T-helper 2 cell (primary cell): ENCODE measurements at places on chromosomes 3 and 15.

DNA sequence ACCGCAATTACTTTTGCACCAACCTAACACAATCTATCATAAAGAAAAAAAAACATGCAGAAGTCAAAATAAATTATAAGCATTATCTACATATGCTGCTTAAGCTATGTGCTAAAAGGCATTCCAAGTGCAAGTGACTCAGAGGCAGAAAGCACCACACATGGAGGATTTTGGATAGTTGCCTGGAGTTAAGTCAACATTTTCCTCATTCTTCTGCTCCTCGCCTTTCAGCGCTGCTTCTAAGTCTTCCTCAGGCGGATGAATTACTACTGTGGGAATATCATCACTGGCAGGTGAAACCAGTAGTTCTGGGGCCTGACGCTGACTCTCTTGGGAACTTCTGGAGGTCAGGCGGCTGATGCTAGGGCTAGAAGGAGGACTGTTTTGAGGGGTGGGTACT is 53.1 kb downstream of the SLC4A7 start:
- no peak for DNase-seq

DNA sequence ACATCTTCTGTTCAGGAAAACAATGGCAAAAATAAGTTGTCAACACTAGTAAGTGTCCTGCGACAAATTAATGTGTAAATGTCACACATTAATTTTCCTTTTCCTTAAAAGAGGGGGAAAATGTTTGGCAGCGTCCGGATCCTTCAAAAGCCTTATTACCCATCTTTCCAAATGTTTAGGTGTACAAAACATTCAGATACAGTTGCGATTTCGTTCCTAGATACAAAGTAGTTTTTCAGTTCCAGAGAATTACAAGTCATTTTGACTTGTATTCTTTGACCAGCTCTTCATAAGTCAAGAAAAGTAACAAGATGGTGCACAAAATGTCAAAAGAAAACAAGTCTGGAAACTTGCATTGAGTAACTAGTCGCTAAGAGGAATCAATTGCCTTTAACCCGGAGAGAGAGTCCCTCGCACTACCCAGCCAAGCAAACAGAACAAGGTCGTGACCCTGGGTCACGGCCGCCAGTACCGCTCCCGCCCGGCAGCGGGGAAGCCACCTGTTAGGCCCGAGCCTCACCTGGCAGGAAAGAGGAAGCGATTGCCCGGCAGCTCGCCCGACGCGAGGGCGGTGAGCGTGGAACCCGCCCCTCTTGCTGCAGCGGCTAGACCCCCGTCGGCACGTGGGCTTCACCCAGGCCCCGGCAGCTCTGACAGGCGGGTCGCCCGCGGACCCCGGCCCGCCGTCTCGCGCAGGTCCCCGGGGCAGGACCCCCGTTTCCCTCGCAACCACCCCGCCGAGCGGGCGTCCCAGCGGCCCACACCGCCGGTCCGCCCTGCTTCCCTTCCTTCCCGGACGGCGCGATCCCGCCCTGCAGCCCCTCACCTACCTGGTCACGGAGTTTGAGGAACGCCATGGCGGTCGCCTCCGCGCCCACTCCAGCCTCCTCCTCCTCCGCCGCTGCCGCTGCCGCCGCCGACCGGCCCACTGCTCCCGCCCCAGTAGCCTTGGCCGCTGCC is 61.0 kb upstream of the ANKRD28 start:
- peak; percentile 58 for DNase-seq

GRCh38 chr3:150868282-150868681 is 37.0 kb downstream of the MINDY4B start:
- no peak for DNase-seq

- DNase-seq = no peak
Measured at GRCh38 chr3:99355465-99355864, 282.9 kb upstream of the COL8A1 start.

- DNase-seq = no peak
Measured at GRCh38 chr3:30597131-30597768, 9.2 kb upstream of the TGFBR2 start.

DNA sequence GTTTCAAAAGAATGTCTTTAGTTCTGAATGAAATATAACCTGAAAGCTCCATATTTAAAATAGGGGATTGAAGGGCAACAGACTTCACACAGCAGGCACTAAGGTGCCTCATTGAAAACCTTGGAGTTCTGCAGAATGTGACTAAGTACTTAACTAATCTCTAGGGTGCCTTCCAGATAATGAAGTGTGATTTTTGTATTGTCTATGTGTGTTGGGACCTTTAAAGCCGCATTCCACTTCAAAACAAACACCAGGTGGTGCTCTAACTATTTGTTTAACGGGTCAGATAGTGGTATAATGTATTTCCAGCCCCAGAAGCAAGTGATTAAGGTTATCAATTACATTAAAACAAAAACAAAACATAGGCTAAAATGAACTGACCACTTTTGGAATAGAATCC is 28.0 kb downstream of the TFG start:
- DNase-seq = no peak

DNA sequence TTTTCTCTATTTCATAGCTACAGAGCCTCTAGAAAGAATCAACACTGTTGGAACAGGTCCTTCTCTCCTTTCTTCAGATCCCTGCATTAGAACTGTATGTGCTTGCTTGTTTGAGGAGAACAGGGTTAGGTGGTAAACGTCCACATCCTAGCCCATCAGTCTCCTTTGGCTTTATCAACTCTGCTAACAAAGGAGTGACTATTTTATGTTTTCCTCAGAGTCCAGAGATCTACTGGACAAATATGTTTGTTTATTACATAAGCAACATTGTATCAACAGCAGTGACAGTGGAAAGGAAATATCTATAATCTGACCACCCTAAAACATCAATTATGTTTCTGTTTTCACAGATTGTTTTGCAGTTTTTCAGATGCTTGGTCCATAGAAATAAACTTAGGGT is 39.6 kb downstream of the CMSS1 start:
- no peak for DNase-seq

GRCh38 chr3:53800041-53800906 is 45.9 kb downstream of the CHDH start:
- DNase-seq = no peak

DNA sequence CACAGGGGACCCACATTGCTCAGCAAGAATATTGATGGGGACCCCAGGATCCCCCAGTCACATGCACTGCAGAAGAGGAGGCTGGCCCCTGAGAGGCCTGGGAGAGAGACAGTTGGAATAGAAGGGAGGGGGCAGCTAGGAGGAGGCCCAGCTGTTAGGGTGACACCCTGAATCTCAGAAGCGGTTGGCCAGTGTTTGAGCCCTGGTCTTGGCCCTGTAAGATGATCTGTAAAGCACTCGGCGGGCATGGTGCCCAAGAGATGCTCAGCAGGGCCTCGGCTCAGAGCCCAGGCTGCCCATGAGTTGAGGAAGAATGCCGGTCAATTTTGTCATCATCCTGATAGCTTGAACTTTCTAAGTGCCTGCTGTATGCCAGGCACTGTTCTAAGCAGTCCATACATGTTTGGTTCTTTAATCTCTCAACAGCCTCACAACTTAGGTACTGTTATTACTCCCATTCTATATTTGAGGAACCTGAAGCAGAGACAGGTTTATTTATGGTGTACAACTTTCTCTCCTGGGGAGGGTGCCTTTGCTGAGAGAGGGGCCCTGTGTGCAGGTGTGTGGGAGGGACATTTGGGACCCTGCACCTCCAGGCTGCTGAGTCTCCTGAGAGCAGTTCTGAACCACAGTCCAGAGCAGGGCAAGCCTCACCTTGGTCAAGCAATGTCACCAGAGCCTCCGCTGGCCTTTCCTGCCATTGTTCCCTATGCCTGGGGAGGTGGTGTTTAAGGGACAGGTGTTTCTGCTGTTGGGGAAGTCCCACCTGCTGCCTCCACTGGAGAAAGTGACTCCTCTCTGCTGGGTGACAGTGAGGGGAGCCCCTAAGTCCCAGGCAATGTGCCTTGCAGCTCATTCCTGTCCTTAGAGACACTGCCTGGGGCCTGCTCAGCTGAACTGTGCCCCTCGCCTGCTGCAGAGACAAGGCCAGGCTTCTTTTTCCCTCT is 26.0 kb downstream of the SLC6A6 start:
- no peak for DNase-seq

- no peak for DNase-seq
Measured at GRCh38 chr3:173912126-173912525, 514.6 kb downstream of the NLGN1 start.

- DNase-seq = no peak
Measured at GRCh38 chr3:66479532-66479947, 21.3 kb downstream of the LRIG1 start.

DNA sequence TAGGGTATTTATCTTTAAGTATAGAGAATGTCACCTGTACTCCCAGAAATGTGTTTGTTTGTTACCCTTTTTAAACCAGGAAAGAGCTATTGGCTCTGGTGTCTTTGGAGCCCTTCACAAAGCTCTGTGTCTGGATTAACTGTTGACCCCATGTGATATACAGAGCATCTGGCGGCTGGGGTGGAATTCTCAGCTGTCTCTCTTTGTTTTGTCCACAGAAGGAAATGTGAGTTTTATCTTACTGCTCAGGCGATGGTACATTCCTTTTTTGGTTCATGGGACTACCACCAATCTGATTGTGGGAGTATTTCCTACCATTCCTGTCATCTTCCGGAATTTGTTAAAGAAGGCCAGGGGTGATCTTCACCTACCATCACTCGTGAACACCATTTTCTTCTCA is 120.3 kb downstream of the AKAP13 start:
- no peak for DNase-seq
